ENCODE measurements at places on chromosomes 2 and 18.

DNA sequence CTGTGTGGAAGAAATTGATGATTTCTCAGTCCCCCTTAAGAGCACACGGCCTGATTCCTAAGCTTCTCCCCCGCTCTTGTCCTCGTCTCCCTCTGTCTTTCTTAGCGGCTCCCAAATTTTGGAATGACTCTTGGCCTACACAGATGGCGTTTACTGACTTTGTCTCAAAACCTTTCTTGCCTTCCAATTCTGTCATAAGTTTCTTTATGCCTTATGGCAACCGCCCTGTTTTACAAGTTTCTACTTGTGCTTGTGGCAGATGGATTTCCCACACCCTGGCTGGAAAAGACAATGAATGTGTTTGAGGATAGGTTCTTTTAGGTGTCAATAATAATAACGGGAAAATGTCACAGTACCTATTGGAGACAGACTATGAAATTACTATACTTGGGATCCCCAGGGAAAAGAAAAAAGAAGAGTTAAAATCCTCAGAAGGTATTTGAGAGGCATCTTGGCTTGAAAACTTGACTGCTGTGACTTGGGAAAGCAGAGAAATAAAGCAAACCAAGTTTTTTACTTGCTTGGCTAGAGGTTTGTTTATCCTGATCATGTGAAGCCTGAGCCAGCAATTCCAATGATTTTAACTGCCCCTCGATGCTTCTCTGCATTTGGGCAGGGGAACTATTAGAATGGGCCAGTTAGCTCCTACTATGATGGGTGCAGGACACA is 276.4 kb downstream of the HRH4 start:
- DNase-seq, result no peak

GRCh38 chr18:44098551-44099098 is 582.1 kb upstream of the SETBP1 start:
- DNase-seq, result no peak

GRCh38 chr2:100527440-100528015 is 35.3 kb upstream of the PDCL3 start:
- no peak for DNase-seq

DNA sequence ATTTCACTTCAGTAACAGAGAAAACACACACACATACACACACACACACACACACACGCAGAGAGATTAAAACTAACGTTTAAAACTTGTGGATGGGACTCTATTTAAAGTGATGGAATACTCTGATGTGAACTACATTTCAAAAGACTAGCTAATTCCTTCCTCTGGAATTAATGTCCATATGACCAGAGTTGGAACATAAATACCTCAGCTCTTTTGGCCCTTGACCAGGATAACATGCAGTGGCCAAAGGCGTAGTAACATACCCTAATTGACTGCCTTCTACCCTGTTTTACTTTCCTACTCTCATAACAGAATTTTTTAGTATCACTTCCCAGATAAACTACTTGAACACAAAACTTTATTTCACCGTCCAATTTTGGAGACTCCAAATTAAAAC is 671.3 kb upstream of the CHAC2 start:
- DNase-seq, result no peak

GRCh38 chr2:119901013-119901412 is 111.9 kb upstream of the EPB41L5 start:
- DNase-seq, result no peak
